Adipocyte (in vitro differentiated cells): ENCODE measurements at places on chromosomes 7 and 10.
A peak's percentile ranks its signal among the peaks of the same experiment; 100 is the strongest.

- DNase-seq, result no peak
Measured at GRCh38 chr7:46391231-46392201, 470.4 kb upstream of the IGFBP3 start.

- peak; percentile 16 for DNase-seq
Measured at GRCh38 chr7:94398841-94399240, 4.1 kb downstream of the COL1A2 start.

DNA sequence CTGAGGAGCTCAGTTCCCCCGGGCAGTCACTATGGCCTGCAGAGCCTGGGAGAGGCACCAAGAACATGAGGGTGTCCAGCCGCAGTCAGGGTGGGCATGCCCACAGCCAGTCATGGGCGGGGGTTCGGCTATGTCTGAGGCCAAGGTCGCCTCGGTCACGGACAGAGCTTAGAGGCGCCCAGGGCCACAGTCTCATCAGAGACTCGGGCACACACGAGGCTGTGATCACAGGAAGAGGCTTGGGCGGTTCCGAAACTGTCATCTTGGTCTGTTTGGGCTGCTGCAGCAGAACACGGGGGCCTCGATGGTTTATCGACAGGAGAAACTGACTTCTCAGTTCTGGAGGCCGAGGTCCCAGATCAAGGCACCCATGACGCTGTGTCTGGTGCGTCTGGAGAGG, 9.7 kb downstream of the ADGRA1 start:
- DNase-seq, result no peak

DNA sequence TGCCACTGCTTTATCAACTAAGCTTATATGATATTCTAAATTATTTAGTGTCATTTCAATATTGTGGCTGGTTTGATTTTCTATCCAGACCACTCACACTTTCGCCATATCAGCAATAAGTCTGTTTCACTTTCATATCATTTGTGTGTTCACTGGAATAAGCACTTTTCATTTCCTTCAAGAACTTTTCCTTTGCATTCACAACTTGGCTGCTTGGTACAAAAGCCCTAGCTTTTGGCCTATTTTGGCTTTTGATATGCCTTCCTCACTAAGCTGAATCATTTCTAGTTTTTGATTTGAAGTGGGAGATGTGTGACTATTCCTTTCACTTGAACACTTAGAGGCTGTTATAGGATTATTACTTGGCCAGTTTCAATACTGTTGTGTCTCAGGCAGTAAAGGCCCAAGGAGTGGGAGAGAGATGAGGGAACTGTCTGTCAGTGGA, 120.9 kb upstream of the NAMPT start:
- no peak for DNase-seq

- DNase-seq, result peak; percentile 12
Measured at GRCh38 chr7:108335269-108335918, 120.8 kb downstream of the NRCAM start.

GRCh38 chr10:103583871-103584215, 90.3 kb downstream of the NEURL1 start:
- DNase-seq, result no peak

DNA sequence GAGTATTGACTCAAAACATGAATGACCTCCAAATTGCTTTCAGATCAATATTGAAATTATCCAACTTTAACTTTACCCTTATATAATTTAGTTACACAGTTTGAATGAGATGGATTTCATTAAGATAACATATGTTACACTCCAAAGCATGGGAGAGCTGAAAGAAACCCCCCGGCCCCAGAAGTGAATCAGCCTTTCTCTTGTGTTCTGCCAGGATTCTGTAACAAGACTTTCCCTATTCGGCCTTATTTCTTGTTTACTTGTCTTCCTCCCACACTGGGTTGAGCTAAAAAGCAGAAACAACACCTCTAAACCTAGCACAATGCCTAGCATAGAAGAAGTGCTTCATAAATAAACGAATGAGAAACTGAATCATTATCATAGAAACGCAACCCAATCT, 224.8 kb downstream of the ADAM12 start:
- no peak for DNase-seq

GRCh38 chr10:30986053-30986555, 45.6 kb downstream of the ZNF438 start:
- peak; percentile 72 for DNase-seq

- no peak for DNase-seq
Measured at GRCh38 chr7:109121599-109122300, 552.1 kb downstream of the DNAJB9 start.

- DNase-seq, result peak; percentile 79
Measured at GRCh38 chr7:38507384-38507783, 123.8 kb downstream of the AMPH start.

- DNase-seq, result no peak
Measured at GRCh38 chr7:129187681-129188371, 607 bp upstream of the SMO start.

GRCh38 chr7:4091767-4092166, 590.3 kb upstream of the FOXK1 start:
- no peak for DNase-seq

- no peak for DNase-seq
Measured at GRCh38 chr10:70918851-70919530, 30.6 kb upstream of the PCBD1 start.

GRCh38 chr7:149843566-149843965, 5.4 kb downstream of the ZNF862 start:
- DNase-seq, result no peak

GRCh38 chr10:72552857-72553256, 73.0 kb downstream of the MICU1 start:
- DNase-seq, result peak; percentile 97

DNA sequence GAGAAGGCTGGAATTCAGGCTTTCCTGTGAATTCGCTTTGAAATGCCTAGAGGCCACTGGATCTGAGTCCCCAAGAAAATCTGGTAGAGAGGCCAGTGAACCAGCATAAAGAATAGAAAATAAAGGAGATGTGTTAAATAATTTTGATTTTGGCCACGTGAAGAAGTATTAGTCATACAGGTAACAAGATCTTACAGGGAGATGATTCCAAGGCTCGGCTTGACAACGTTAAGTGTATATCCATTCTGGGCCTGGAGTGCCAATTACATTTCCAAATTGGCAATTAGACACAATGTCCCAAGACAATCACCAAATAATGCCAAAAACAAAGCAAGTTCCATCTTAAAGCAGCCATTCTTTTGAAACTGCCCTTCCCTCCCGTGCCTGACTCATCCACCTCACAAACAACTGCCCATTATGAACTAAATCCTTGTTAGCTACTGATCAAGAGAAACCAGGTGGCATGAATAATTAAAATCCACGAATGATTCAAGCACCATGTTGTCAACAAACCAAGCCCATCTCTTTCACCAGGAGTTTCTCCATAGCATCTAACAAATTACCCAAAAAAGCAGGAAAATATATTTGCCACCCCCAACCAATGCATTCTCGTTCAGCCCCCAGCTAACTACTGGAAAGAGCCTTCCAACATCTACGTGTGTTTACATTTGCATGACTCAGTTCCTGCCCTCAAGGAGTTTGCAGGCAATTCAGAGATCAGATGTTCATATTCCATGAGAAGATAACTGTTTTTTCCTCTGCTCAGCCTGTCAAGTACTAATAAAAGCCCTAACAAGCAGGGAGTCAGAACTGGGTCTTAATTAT, 8.5 kb downstream of the KCNMA1 start:
- no peak for DNase-seq

DNA sequence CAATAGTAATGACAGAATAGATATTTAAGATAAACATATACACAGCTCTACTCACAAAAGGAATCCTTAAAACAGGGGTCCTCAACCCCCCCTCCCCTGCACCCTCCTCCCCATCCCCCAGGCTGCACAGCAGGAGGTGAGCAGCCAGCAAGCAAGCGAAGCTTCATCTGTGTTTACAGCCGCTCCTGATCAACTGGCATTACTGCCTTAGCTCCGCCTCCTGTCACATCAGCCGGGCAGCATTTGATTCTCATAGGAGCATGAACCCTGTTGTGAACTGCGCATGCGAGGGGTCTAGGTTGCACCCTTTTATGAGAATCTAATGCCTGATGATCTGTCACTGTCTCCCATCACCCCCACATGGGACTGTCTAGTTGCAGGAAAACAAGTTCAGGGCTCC, 65.5 kb downstream of the SMURF1 start:
- no peak for DNase-seq

DNA sequence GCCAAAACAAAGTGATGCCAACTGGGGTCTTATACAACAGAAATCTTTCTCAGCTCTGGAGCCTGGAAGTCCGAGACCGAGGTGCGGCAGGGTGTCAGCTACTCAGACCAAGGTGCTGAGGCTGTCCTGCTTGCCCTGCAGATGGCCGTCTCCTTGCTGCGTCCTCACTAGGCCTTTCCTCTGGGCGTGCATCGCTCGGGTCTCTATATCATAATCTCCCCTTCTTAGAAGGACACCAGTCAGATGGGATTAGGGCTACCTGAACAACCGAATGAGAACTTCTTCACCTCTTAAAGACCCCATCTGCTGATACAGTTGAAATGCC, 244.7 kb downstream of the EBF3 start:
- DNase-seq, result no peak
